ENCODE measurements at places on chromosomes 12 and 14.

DNA sequence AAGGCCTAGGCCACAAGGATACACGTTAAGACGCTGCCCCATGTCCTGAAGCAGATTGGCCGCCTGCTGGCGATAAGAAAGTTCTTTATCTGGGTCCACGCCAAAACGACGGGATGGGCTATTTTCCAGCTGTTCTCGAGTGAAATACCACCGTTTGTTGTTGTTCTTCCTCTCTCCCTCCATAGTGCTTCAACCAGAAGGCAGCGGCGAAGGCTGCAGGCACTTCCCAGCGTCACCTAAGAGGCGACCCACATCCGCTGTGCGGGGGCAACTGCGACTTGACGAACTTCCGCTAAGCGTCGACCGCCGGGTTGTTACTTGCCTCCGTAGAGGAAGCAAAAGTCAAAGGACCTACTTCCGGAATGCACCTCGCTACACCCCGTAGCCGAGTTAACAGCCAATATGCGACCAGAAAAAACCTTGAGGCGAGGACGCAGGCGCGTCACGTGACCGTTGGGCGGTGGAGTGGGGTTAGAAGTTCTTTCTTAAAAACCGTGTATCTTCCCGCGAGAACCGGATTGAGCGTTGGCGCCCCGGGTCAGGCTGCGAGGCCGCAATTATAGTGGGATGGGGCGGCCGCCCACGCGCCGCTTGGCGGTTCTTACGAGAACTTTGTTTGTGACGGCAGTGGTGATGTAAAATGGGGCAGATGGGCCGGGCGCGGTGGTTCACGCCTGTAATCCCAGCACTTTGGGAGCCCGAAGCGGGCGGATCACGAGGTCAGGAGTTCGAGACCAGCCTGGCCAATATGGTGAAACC lies at the start of gene CCNT1:
TSS of gene CCNT1 (minus strand) at position 215 of the 759 bp plus-strand sequence. CDS start at position 183, 32 bp downstream.
- peak; percentile 99 for DNase-seq

DNA sequence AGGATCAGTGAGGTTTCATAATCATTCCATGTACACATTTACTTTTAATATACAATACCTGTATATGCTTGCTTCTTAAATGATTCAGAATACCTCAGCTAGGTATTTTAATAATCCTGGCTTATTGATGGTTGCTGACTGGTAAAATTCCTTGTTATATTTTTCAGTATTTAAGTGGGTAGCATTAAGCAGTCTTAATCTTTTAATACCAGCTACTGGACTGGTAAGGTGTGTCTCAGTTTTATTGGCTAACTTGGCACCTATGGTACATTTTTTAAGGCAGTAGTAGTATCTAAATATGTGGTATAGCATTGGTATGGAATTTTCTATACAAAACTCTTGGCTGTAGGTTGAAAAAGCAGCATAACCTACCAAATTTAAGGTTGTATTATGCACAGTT lies 96.6 kb downstream of the RAD52 start:
- no peak for DNase-seq

DNA sequence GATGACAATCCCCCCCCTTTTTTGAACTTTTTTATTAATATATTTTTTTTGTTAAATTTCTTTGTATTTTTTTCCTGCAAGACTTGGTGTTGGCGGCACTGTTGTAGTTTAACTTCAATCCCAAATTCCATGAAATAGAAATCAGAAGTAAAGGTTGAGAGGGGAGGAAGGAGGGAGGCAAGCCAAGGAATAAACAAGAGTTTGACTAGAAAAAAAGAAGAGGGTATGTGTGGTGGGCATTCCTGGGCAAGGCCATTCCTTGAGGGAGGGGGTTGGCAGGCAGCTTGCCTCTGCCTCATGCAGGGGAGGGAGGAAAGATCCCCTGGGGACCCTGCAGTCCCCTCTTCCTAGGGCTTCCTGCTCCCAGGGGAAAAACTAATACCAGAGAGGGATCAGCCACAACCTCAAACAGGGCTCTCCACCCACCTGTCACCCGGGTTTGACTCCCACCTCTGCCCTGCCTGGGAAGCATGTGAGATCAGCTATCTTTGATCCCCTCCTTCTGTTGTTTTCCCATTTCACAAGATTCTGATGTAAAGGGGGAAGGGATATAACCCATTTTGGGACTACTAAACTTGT lies 519 bp upstream of the AP1G2 start:
- DNase-seq = no peak

- no peak for DNase-seq
Measured at GRCh38 chr14:71454513-71455332, 477.5 kb upstream of the RGS6 start.

- no peak for DNase-seq
Measured at GRCh38 chr12:29709496-29710040, 74.2 kb downstream of the TMTC1 start.

DNA sequence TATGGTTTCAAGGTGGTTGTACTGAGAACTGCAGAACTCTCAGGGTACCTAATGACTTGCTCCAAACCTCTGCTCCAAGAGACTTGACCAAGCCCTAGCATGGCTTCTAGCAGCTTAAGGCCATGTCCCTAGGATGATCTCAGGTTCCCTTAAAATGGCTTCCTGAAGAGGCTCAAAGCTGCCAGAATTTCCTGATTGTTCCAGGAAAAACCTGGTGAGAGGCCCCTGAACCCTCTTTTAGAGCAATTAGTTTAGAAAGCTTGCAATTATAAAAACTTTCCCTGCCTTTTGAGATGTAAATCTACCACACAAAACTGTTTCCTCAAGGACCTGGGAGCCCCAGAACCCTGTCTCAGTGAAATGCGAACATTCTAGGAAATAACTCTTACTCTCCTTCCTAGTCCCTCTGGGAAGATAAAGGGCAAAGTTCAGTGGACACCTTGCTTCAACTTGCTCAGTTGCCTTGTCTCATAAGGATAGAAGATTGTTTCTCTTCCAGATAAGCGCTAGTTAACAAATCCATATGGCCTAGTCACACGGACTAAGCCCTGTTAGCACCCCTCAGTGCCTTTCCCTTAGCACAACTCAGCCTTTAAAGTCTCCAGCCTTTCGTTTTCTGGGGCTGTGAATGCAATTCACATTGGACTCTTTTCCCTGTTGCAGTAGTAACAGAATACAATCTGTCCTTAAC lies 2.5 kb downstream of the CMAS start:
- DNase-seq = no peak

GRCh38 chr12:106580671-106581508 lies 1.9 kb upstream of the RFX4 start:
- DNase-seq = peak; percentile 30

DNA sequence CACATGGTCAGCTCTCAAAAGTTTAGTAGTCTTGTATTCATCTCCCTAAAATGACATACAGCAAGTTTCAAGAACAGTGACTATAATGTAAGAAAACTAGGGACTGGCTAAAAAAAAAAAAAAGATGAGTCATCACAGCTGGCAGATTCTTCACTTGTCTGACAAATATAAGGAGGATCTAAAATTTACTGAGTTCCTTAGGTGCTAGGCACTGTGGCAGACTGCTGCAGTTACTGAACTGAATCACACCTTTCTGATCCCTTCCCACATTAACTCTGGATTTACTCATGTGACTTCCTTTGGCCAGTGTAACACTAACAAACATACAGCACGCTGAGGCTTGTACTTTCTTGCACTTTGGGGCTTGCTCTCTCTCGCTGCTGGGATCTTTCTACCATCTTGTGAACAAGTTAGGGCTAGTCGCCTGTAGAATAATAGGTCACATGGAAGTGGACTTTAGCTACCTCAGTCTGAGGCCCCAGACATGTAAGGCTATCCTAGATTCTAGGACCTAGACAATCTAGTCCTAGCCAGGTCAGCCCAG lies 32.1 kb downstream of the BAZ1A start:
- no peak for DNase-seq

DNA sequence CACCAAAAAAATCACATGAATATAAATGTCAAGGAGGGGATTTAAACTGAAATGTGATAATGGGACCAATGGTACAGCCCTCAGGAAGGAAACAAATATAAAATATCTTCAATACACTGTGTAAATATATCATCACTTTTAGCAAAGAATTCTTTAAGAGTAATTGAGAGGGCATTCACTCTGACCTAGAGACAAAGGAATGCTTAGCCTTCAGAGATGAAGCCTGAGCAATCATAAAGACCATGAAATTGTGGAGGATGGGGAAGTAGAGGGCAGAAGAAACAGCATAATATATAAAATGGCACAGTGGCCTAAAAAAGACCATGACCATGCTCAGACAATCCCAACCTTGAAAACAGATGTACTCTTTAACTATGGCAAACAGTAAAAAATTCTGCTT lies 20.4 kb downstream of the YAF2 start:
- DNase-seq = no peak

GRCh38 chr14:52824462-52824861 lies 33.1 kb upstream of the GNPNAT1 start:
- no peak for DNase-seq

- no peak for DNase-seq
Measured at GRCh38 chr12:116093915-116094314, 183.6 kb downstream of the MED13L start.

GRCh38 chr14:74902941-74903705 lies 19.9 kb downstream of the RPS6KL1 start:
- no peak for DNase-seq

DNA sequence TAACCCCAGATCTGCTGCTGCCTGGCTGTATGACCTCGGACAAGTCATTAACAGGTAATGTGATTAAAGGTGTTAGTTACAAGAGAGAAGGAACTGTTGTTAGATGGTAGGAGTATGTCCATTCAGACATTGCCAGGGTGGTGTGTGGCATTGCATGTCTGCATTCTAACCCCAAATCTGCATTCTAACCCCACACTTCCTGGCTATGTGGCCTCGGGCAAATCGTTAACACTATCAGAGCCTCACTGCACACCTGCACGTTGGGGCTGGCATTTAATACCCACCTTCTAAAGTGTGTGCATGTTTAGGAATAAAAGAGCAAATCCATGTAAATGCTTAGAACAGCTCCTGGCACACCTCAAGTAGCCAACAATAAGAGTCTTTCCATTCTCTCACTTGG lies 46.4 kb downstream of the CHST11 start:
- no peak for DNase-seq

- DNase-seq = peak; percentile 5
Measured at GRCh38 chr14:78790271-78790670, 620.1 kb downstream of the NRXN3 start.

- DNase-seq = no peak
Measured at GRCh38 chr12:175250-175649, 38.7 kb downstream of the SLC6A12 start.

DNA sequence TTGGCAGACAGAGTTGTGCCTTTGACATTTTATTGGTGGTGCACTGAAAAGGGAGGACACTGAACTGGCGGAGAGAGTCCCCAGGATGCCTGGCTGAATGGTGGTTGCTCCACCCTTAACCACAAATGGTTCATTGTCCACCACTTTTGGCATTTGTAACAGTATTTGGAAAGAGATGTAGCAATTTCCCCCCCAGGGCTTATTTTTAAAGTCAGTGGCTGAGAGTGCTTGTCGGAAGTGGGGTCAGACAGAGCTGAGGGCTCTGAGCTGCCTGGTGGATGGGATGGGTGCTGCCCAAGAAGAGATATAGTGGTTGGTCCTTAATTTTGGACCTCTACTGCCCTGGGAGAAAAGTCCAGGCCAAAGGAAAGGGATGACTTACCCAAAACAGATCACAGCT lies 31.5 kb upstream of the FGF6 start:
- no peak for DNase-seq

- DNase-seq = no peak
Measured at GRCh38 chr14:64281805-64282204, 12.4 kb downstream of the ESR2 start.

DNA sequence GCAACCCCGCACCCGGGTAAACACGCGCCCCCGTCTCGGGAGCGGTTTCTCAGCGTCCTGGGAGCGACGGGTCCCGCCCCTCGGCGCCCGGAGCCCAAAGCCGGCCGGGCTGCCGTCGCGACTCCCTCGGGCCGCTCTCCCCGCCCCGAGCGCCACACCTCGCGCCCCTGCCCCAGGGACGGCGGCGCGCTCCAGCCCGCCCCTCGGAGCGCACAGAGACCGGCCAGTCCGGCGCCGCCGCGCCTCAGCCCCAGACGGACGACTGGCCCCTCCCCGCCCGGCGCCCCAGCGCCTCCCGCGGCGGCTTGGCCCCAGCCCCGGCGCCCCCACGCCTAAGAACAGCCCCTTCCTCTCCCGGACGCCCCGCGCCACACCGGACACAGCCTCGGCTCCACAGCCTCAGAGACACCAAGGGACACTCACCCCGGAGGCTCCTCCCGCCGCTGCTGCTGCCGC lies 411 bp downstream of the BTBD7 start:
- no peak for DNase-seq

- DNase-seq = no peak
Measured at GRCh38 chr12:16863742-16864141, 257.8 kb upstream of the LMO3 start.

DNA sequence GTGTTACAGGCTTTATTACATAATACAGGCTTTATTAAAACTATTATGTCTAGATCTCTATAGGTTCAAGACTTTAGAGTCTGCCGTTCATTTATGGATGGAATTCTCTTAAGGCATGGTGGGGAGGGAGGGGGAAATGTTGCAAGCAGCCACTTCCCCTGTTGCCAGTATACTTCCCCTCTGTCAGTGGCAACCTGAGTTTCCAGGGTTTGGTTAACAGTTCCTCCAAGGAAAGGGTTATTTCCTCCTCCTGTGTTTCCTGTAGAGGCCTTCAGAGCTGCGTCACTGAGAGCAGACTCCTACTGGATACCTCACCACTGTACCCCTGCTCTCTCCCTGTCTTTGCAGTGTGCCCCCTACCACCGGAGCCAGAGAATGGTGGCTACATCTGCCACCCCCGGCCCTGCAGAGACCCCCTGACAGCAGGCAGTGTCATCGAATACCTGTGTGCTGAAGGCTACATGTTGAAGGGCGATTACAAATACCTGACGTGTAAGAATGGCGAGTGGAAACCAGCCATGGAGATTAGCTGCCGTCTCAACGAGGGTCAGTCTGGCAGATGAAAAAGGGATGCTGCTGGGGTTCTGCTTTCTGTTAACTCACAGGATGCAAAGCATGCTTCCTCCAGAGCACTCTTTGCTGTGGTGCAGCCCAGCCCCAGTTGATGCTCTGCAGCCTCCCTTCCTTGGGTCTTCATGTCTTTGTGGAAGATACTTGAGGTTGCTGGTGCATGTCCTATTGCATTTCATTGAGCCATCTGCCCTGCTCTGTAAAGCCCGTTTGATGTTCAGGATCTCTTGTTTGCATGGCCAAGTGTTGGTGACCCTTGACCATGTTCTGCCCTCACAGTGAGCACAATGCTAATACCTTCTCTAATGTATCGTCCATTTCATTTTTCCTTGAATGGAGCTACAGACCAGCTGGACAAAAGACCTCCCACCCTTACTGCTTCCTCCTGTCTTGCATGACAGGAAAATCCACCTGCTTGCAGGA lies 63.6 kb upstream of the SRSF5 start:
- DNase-seq = no peak

DNA sequence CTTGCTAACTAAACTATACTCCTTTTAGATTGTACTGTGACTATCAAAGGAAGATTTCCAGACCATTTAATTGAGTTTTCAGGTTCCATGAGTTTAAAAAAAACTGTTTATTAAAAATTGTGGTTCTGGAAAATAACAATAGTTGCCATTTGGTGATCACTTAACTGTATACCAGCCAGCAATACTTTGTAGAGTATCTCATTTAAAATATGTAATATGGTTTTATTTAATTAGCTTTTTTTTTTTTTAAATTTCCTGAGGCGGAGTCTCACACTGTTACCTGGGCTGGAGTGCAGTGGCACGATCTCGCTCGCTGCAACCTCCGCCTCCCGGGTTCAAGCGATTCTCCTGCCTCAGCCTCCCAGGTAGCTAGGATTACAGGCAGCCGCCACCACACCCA lies 7.4 kb downstream of the MARK3 start:
- DNase-seq = no peak
